ENCODE measurements at places on chromosomes 3 and 15.

- peaks cover 6% of the 10 kb centered on the region for H3K36me3 ChIP-seq
- H3K4me1 ChIP-seq: no peaks in the 10 kb centered on the region
- peak; percentile 45 for DNase-seq
- peak within 1 kb of the TSS; percentile 84 for H3K4me3 ChIP-seq
- no peak within 1 kb of the TSS for H3K27ac ChIP-seq
Measured at GRCh38 chr15:26970712-26971210, at the start of gene GABRG3. TSS of gene GABRG3 (plus strand) at chr15:26971181.

- no peak overlapping the region for H3K4me3 ChIP-seq
- peaks cover 2% of the 10 kb centered on the region for H3K27me3 ChIP-seq
- H3K4me1 ChIP-seq: peaks cover 52% of the 10 kb centered on the region
- no peak for DNase-seq
- H3K36me3 ChIP-seq: peaks cover 8% of the 10 kb centered on the region
Measured at GRCh38 chr3:32453346-32453745, 49.3 kb downstream of the CMTM6 start.

GRCh38 chr3:41317718-41318117, 118.4 kb downstream of the CTNNB1 start:
- no peaks in the 10 kb centered on the region for H3K36me3 ChIP-seq
- DNase-seq: no peak
- H3K4me1 ChIP-seq: peaks cover 9% of the 10 kb centered on the region
- no peak overlapping the region for H3K4me3 ChIP-seq
- no peaks in the 10 kb centered on the region for H3K27me3 ChIP-seq

DNA sequence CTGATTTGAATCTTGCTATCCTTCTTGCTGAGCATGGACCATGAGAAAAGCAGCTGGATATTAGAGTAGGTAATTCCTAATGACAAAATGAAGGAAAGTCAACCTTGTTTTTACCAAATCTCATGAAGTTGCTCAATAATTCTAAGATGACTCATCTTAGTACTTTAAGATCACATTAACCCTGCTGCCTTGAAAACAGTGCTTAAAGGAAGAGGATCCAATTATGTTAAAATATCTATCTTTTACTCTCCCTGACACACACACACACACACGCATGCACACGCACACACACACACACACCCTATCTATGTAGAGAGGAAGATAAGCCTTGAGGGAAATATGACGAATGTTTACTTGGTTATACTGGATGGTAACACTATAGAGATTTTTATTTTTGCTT, 16.0 kb upstream of the MYO1E start:
- no peak for DNase-seq
- H3K4me1 ChIP-seq: peaks cover 2% of the 10 kb centered on the region
- no peak overlapping the region for H3K27ac ChIP-seq
- no peak overlapping the region for H3K4me3 ChIP-seq
- H3K27me3 ChIP-seq: peaks cover 2% of the 10 kb centered on the region

- H3K27me3 ChIP-seq: peaks cover 4% of the 10 kb centered on the region
- H3K4me1 ChIP-seq: peaks cover 11% of the 10 kb centered on the region
- H3K27ac ChIP-seq: no peak overlapping the region
- no peaks in the 10 kb centered on the region for H3K36me3 ChIP-seq
Measured at GRCh38 chr3:150764566-150764965, 1.6 kb upstream of the SIAH2 start.

- no peak overlapping the region for H3K4me3 ChIP-seq
- H3K27ac ChIP-seq: no peak overlapping the region
- H3K36me3 ChIP-seq: no peaks in the 10 kb centered on the region
Measured at GRCh38 chr15:86229936-86230335, 150.3 kb downstream of the AGBL1 start.

DNA sequence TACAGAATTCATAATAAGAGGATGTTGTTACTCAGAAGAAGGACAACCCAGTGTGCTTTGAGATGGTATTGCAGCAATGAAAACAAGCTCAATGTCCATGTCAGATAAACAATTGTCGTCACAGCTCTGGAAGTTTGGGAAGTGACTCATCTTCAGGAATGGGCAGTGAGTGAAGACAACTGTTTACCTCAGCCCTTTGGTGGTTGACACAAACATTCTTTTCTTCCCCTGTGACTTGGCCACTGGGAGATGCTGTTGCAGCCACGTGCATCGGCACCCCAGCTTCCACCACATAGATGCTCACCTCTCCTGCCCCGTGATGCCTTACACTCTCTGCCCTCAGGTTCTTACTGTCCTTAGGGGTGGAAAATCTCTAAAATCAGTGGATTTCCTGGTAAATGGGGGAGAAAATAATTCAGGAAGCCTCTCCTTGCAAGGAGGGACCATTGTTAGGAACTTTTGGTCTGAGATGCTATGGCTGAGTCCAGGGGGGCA, 114.1 kb upstream of the GALNT15 start:
- no peak for DNase-seq
- H3K4me1 ChIP-seq: no peaks in the 10 kb centered on the region
- H3K27me3 ChIP-seq: peaks cover 1% of the 10 kb centered on the region
- H3K4me3 ChIP-seq: no peak overlapping the region
- no peaks in the 10 kb centered on the region for H3K36me3 ChIP-seq

All from glutamatergic neuron (in vitro differentiated cells).